Fibroblast of the aortic adventitia (primary cell): ENCODE measurements at places on chromosomes 12 and 14. TPM values are rescaled to one million over a fixed set of nuclear protein-coding genes. Genes with fewer than 3 reads are reported as not detected.

DNA sequence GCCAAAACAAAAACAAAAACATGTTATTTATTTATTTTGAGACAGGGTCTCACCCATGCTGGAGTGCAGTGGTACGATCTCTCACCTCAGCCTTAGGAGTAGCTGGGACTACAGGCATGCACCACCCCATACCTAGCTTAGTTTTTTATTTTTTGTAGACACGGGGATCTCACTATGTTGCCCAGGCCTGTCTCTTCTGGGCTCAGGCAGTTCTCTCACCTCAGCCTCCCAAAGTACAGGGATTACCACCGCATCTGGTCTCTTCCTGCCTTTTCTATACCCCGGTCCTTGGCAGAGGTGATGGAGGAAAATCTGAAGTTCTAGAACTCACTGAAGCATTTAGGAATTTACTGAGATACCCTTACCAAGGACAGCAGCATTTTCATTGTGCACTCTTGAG, 6.8 kb upstream of the IRF2BPL start:
- no peak for DNase-seq

DNA sequence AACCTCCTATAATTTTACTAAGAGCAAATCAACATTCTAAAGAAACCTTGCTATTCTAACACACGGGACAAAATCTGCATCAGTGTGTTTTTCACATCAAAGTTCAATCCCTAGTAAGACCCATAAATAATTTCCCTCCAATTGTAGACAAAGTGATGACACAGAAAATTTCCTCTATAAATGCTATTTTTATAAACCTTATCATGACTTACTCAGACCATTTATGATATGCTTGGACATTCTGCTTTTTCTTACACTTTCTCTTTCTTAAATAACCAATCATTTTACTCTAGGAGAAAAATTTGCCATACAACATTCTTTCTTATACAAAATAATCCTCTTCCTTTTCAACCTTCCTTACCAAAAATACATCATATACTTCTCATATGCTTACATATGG, 67.0 kb downstream of the SDR9C7 start:
- DNase-seq = no peak

DNA sequence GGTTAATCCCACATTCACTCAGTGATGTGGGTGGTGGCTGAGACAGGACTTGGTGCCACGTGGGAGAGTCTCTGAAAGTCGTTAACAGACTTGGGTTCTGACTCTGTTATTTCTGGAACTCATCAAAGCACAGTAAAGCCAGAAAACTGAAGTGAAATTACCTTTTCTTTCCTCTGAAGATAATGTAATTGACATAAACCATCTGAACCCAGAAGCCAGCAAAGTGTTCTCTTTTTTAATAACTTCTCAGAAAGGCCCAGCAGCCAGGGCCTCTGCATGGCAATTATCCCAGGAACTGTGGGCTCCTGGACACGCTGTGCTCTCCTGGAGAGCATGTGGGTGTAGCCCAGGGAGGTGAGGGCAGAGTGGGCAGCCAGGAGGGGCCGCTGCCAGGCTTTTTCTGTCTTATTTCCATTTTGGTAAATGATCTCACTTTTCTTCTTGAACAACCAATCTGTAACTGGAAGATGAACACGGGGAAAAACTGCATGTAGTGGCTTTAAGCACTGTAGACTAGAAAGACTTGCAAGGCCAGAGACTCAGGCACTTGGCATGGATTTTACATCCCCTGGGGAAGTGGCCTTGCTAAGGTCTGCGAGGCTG, 444.1 kb upstream of the TMEM132C start:
- peak; percentile 35 for DNase-seq

DNA sequence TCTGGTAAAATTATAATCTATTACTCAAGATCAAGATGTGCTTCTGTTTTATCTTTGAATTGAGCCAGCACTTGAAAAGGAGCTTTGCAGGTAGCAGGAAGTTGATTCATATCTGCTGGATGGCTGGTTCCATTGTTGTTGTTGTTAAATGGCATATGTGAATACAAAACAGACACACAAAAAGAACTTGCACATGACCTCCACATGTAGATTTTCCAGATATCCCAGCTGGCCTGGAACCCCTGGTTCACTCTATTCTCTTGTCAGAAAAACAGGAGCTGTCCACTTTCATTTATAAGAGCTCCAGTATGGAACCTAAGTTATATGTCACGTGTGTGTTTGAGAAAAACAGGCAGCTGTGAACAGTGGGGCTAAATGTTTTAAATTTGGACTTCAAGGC, 273.9 kb downstream of the TMEM132D start:
- no peak for DNase-seq

DNA sequence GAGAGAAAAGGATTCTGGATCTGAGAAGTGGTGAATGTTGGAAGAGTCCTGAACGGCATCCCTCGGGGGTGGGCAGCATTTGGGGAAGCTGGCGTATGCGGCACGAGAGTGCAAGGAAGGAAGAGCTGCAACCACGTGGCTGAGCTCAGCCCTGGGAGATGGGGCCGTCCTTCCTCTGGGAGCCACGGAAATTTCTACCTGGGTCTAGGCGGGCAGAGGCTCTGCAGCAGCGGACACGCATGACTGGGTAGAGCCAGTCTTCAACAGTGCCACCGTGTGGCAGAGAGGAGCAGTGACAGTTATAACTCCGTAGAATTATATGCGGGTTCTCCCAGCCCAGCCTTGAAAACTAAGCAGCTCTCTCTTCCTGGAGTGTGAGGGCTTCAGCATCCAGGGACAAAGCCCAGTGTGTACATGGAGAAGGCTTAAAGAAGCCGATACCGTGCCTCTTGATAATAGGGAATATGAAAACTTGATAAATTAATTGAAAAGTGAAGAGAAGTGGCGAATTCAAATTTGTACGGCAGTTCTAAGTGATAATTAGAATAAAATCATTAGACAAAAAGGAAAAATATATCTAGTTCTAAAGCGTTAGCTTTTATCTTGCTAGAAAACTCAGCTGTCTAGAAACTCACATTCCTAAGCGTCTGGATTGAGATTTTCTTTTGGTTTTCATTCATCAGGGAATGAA, 82.9 kb upstream of the STXBP6 start:
- DNase-seq = peak; percentile 73

GRCh38 chr12:81150382-81150781, 72.5 kb downstream of the ACSS3 start:
- no peak for DNase-seq

- DNase-seq = no peak
Measured at GRCh38 chr14:104530646-104531045, 48.9 kb upstream of the C14orf180 start.

DNA sequence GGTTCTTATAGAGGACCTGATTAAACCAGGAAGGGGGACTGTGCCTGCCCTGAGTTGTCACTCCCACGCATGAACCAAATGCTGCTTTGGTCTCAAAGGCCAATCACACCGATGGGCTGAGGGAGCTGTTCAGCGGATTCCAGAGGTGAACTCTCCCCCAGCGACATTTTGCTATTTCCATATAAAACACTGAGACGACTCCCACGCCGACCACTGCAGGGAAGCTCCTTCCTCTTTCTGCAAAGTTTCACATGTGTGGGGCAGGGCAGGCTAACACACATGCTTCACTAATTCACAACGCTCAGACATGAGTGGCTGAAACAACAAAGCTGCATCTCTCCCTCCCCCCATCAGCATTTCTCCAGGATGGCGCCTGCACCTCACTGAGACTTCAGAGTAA, 37.8 kb upstream of the TMEM132D start:
- DNase-seq = no peak

- no peak for DNase-seq
Measured at GRCh38 chr12:115542656-115543055, 734.8 kb downstream of the MED13L start.

- DNase-seq = peak; percentile 21
Measured at GRCh38 chr12:12018454-12018853, 52.3 kb upstream of the BCL2L14 start.

DNA sequence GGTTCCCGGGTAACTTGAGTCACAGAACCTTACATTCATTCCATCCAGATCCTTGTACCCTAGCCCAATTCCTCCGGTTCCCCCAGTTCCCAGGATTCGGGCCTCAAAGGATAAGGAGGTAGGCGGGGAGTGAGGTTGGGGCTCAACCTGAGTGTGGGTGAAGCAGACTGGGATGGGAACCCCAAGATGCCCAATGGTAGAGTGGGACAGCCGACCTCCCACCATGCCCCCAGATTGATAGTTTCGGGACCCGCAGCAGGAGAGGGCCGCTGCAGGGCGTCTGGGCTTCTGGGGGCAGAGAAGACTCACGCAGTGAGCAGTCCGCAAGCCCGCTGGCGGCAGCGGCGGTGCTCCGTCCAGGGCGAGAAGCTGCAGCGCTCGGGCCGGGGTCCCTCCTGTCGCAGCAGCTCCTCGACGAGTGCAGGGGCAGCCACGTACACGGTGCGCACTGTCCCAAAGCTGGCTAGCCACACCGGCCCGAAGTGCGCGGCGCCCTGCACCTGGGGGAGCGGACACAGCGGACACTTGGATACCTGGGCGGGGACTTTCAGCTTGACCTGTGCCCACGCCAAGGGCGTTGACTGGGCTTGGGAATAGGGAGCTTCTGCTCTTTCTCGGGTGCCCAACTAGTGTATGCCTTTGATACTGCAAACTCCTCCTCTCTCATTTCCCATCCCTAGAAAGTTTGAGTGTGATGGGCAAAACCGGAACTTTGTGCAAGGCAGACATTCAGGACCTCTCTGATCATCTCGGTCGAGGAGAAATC, 997 bp downstream of the CYP27B1 start:
- DNase-seq = no peak

- DNase-seq = no peak
Measured at GRCh38 chr12:89857652-89858274, 149.1 kb upstream of the ATP2B1 start.

GRCh38 chr14:97851428-97851995, 1054.3 kb downstream of the VRK1 start:
- no peak for DNase-seq

DNA sequence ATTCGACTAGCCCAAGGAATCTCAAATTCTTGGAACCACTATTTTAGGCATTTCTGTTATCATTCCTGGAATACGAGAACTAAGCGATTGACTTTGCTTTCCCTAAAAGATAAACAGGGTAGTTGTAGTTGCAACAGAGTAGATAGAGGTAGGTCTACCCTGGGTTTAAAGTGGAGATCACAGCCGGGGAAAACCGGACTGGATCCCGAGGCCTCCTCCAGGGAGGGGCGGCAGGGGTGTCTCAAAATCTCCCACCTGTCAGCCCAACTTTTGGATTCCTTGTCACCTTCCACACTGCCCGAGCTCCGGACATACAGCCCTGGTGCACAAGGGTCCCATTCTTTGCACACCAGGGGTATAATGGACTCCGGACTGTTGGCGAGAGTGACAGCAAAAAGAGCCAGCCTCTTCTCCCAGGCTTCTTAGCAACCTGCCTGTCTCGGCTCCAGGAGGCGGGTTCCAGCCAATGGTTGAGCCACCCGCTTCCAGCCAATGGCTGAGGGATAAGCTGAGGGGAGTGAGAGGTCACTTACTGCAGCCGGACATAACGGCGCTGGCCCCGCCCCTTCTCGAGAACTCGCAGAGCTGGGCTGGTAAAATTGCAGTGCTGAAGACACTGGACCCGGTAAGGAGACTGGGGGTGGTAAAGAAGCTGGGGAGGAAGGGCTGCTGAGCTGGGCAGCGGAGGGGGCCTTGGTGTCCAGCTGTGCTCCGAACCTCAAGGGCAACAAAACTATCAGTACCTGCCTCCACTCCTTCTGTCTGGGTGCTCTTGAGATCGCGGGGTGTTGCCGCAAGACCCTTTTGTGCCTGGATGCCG, at the start of gene SUOX:
Gene SUOX, plus strand, starts transcription at position 562 of the 820 bp plus-strand sequence. CDS start 4,946 bp downstream, outside the sequence.
- peak; percentile 96 for DNase-seq

DNA sequence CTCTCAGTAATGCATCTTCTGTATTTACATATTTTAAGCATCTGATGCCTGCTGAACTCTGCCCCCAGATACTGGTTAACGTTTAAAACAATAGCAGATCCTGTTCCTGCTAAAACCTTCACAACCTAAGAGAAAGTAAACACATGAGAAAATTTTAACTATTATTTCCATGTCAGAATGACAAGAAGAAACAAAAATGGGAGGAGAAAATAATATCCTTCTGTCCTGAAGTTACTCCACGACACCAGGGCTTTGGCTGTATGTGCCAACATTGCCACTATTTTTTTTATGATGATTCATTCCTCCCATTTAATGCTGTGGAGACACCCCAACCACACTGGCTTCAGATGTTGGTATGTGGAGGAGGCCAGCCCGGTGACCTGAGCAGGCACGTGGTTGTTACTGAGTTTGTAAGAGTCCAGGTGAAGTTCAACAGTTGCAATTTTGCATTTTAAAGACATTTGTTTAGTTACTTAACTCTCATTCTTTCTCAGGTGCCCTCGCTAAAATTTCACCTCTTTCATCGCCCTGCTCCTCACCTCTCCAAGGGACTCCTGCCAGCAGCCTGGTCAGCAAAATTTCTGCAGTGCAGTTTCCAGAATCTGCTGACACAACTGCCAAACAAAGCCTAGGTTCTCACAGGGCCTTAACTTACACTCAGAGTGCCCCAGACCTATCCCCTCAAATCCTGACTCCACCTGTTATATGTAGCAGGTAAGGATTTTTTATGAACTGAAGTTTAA, 65.5 kb upstream of the SLCO1C1 start:
- peak; percentile 60 for DNase-seq

The LMBR1L gene
- total RNA-seq = 20.2 and 57.3 TPM in 2 replicates

The ACRBP gene
- total RNA-seq = 0.36 and 0.49 TPM in 2 replicates

The TMEM233 gene
- 1.1 TPM in 1 of 2 replicates, not detected in the other for total RNA-seq

The OTUB2 gene
- total RNA-seq = 2.5 and 2.8 TPM in 2 replicates

The GALNT6 gene
- 0.74 and 22.1 TPM in 2 replicates for total RNA-seq

The KRT73 gene
- total RNA-seq = not detected in 2 replicates

The ANKRD33 gene
- total RNA-seq = 0.09 TPM in 1 of 2 replicates, not detected in the other

The KLHL33 gene
- total RNA-seq = 0.18 and 0.65 TPM in 2 replicates

The TAS2R31 gene
- 6.2 and 13.6 TPM in 2 replicates for total RNA-seq
